ENCODE measurements at places on chromosomes 11 and 22.

- peak; percentile 68 for DNase-seq
Observed at GRCh38 chr22:23984430-23984829, 4.5 kb downstream of the GSTT2 start.

DNA sequence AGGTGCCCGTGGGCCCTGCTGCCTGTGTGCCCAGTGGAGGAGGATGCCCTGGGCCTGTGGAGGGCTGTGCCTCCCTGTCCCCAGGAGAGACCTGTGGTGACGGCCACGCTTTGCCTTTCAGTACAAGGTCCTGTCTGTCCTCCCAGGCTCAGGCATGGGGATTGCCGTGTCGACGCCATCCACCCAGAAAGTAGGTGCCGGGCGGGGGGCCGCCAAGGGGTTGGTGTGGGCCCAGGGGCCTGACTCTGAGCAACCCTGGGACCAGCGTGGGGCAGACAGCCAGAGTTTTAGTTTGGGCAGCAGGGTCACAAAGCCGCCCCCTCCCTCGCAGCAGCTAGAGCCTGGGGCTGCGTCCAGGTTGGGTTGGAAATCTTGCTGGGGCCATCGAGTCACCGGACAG, 56.3 kb downstream of the GRAMD4 start:
- no peak for DNase-seq

GRCh38 chr11:7904917-7905316, 26.2 kb downstream of the OR10A6 start:
- DNase-seq: no peak

GRCh38 chr11:7572001-7572712, 58.4 kb downstream of the PPFIBP2 start:
- no peak for DNase-seq

DNA sequence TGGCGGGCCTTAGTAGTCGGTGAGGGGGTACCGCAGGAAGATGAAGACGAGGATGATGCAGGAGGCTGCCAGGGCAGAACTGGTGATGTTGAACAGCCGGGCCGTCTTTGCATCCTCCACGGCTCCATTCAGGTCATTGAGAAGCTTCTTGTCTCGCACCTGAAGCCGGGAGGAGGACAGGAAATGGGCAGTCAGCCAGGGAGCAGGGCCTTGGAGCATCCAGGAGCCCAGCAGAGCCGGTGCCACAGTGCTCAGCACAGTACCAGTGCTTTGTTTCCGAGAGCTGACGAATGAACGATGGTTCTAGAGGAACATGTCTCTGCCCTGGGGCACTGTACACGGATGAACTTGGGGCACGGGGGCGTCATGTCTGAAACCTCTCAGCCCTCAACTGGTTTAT, 15.1 kb downstream of the IFITM10 start:
- no peak for DNase-seq

GRCh38 chr22:25728071-25728470, 13.9 kb upstream of the MYO18B start:
- no peak for DNase-seq

DNA sequence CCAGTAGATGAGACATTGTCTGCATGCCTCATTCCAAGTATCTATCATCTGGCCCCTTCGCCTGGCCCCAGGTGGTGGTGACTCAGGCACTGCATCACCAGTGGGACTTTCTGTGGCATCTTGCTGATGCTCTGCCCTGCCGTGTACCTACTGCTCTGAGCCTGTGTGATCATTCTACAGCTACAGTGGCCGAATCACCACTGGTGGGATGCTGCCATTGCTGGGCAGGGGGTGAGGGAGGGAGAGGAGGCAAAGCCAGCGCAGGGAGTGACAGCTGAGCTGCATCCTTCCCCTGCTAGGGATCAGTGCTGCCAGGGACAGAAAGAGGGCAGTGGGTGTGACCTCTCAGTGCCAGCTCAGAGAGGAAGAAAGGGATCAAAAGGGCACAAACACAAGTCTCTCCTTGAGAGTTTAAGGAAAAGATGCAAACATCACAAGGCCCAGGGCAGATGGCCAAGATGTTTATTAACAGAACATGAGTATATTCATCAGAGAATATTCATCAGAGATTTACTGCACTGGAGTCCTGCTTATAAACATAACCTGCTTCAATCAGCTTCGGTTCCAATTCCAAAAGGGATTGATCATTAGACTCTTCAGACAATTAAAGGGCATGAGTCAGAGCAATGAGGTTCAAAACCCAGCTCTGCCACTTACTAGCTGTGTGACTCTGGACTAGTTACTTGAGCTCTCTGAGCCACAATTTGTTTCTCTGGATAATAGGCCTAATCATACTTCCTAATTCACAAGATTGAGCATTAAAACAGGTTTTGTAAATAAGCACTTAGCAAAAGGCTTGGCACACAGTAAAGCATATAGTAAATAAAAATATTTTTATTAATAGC, 109.8 kb downstream of the NAT10 start:
- DNase-seq: no peak

GRCh38 chr11:61684870-61685616, 4.9 kb downstream of the DAGLA start:
- no peak for DNase-seq
